Activated CD8-positive, alpha-beta memory T cell treated with anti-CD3 and anti-CD28 coated beads for 1 hour (primary cell): ENCODE measurements at places on chromosomes 12 and 14.

GRCh38 chr12:49292729-49293055 lies 2.3 kb upstream of the PRPH start:
- DNase-seq, result no peak

- DNase-seq, result no peak
Observed at GRCh38 chr12:113804961-113805600, 161.0 kb downstream of the RBM19 start.

GRCh38 chr12:28610401-28611114 lies 420.3 kb downstream of the CCDC91 start:
- DNase-seq, result no peak

DNA sequence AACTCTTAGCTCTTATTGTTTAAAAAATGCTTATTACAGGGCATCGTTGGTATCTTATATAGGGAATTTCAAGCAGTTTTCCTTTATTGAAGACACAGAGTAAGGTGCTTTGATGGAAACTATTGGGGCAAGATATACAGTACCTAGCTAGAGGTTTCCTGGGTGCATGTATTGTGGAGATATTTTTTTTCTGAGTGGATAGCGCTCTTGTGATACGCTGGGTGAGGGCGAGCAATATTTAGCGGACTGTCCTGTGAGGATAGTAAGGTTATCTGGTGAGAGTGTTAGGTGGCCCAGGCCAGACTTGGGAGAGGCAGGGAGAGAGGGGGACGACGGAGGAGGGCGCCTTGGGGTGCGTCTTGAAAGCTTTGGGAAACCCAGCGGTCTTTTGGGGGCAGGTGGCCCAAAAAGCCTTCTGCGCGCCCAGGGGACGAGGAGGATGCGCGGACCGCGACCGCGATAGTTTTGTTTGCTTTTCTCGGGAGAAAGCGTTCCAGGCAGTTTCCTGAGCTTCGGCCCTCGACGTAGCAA lies 596 bp upstream of the BICD1 start:
- no peak for DNase-seq

- no peak for DNase-seq
Observed at GRCh38 chr12:6226002-6226678, 25.9 kb downstream of the CD9 start.

GRCh38 chr14:51545396-51545795 lies 106.3 kb upstream of the FRMD6 start:
- DNase-seq, result no peak

- no peak for DNase-seq
Observed at GRCh38 chr12:89414851-89415250, 62.5 kb upstream of the DUSP6 start.

DNA sequence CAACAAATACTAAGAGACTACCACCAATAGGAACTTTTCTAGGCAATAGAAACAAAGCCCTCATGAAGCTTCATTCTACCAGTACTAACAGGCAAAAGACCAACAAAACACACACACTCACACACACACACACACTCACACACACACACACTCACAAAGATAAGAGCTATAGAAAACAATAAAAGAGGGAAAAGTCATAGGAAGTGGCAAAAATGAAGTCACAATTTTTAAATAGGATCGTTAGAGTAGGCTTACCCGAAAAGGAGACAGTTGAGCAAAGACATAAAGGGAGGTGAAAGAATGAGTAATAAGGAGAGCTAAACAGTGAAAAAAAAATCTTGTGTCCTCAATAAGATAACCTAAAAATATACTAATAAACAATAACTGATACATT lies 66.5 kb downstream of the C2CD5 start:
- no peak for DNase-seq

DNA sequence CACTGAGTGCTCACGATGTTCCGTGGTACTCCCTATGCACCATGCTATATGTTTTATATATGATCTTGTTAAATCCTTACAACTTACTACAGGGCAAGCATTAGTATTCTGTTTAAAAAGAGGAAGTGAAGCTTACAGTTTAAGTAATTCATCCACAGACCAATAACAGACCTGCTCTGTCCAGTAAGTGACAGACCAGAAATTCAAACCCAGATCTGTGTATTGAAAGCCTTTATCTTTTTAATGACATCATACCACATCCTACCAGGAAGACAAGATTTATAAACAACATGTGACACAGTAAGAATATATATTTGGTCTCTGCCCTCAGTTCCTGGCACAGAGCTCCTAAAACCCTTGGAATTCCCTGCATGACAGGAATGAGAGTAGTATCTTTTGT lies 206.5 kb downstream of the STXBP6 start:
- DNase-seq, result no peak

GRCh38 chr12:88810806-88811205 lies 230.5 kb upstream of the KITLG start:
- DNase-seq, result no peak

GRCh38 chr14:45332360-45332988 lies 79.5 kb upstream of the MIS18BP1 start:
- DNase-seq, result no peak
